ENCODE measurements at places on chromosomes 5 and 9.

DNA sequence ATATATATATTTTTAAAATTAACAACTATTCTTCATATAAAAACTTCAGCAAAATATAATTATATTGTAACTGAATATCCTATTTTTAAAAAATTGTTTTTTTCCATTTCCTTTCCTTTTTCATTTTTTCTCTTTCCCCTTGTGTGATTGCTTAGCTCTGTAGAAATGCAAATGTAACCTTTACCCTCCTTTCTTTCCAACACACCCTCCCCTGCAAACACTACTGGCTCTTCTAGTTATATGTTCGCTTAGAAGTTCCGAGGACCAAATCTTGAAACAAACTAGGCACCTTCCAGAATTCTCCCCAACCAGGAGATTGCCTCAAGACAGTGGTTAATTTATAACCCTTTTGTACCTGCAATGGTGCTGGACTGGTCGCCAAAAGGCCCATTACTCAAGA is 1980.0 kb upstream of the CDH6 start:
- DNase-seq, result no peak

- no peak for DNase-seq
These were observed 378.8 kb upstream of the TLE4 start for GRCh38 chr9:79193001-79193400.

DNA sequence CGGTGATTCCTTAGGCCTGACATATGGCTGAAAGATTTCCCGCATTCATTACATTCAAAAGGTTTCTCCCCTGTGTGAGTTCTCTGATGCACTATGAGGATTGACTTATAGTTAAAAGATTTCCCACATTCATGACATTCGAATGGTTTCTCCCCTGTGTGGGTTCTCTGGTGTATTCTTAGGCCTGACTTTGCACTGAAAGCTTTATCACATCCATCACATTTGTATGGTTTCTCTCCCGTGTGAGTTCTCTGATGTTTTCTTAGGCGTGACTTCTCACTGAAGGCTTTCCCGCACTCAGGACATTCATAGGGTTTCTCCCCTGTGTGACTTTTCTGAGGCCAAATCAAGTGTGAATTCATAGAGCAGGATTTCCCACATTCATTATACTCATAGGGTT is 35.8 kb downstream of the ZNF782 start:
- DNase-seq, result no peak

DNA sequence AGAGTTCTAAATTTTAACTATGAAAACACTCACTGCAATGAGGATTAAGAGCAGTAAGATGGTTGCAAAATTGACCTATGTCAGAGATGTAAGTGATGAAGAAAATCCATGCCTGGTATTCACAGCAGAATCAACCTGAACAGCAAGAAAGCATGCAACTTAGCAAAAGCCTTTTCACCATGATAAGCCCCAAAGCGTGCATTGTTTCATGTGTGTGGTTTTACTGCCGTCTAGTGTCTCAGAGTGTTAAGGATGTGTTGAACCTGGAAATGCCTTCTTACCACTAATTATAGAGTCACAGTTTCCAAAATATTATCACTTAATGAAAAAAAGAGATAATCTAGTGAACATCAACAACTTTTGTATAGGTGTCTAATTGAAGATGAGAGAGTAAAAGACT is 415.2 kb upstream of the TRPC7 start:
- no peak for DNase-seq

DNA sequence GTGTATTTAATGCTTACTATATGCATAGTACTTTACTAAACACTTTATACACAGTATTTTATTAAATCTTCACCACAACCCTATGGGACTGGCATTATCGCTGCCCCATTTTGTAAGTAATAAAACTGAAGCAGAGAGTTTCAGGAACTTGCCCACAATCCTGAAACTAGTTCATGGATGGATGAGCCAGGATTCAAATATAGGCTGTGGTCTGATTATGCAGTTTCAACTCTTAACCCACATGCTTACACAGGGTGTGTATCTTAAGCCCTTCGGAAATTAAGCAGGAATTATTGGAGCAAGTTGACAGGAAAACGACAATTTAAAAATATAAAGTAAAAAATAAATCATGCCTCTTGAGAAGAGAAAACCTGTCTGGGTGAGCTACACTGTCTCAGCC is 109.0 kb downstream of the ATP10B start:
- DNase-seq, result no peak

DNA sequence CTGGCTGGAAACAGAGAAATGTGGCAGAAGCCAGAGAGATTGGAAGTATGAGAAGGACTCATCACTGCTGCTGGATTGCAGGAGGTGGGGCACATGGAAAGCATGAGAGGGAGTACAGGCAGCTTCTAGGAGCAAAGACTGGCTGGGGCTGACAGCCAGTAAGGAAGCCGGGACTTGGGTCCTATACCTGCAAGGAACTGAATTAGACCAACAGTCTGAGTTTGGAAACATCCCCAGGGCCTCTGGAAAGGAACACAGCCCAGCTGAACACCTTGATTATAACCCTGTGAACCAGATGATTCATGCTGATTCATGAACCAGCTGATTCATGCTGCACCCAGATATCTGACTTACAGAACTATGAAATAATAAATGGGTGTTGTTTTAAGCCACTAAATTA is 93.4 kb downstream of the OSTF1 start:
- no peak for DNase-seq

DNA sequence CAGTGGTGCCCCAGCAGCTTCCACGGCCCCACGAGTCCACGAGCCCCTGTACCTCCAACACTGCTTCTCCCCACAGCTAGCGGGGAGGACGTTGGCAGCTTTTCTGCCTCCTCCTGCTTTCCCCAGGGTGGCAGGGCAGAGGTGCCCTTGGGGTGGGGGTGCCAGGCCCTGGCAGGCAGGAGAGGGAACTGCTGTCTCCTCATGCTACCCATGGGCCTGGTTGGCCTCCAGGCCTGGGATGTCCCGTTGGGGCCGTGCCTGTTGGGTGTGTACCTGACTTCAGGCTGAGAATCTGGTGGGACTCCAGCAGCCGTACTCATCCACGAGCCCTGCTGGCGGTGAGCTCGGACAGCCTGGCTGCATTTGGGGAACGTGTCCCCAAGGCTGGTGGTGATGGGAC is 27.3 kb downstream of the RXRA start:
- no peak for DNase-seq

GRCh38 chr5:34811706-34812105 is 27.3 kb upstream of the TTC23L start:
- no peak for DNase-seq

DNA sequence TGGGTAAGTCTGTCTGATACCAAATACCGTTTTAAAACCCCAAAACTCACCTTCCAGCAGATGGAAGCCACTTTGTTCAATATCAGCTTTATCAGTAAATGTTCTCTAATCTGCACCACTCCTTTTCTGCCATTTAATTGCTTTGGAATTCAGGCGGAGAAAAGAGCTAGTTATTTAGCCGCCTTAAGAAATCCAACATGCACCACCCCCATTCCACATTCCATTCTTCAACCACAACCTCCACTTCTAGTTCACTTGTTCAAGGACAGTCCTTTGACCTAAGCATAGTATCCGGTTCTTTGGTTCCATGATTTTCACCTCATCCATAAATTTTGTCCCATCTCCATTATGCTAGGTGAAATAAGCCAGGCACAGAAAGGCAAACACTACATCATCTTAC is 240.1 kb downstream of the DNAH5 start:
- DNase-seq, result no peak

GRCh38 chr5:158410976-158411375 is 552.0 kb upstream of the CLINT1 start:
- no peak for DNase-seq

DNA sequence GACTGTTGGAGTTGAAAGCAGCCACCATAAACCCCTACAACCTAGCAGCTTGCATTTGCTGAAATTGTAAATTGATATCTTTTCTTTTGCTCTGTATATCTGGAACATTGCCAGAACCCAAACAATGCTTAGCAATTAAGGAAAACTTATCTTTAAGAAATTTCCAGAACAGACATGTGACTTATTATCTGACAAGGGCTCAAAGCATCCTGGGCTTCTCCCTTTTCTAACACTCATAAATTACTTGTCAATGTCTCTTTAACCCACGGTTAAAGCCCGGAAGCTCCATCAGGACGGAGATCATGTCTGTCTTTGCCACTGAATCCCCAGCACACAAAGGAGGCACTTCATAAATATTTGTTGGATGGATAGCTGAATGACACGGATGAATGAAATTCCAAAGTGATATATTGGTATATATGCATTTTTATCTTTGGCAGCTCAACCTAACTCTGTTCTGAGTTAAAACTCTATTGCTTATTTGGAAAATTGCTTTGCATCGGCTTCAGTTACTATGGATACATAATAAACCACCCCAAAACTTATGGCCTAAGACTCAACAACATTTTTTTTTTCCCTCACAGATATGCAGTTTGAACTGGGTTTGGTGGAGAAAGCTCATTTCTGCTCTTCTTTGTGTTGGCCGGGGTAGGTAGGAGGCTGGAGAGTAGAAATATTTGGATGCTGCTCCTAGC is 103.1 kb upstream of the CLINT1 start:
- DNase-seq, result no peak

GRCh38 chr5:178130576-178131445 is at the start of gene RMND5B:
TSS of gene RMND5B (plus strand) at chr5:178131014. CDS start at chr5:178138120, 7,106 bp downstream.
- peak; percentile 74 for DNase-seq

- no peak for DNase-seq
These were observed 78.8 kb upstream of the TNFAIP8 start for GRCh38 chr5:119276978-119277377.

DNA sequence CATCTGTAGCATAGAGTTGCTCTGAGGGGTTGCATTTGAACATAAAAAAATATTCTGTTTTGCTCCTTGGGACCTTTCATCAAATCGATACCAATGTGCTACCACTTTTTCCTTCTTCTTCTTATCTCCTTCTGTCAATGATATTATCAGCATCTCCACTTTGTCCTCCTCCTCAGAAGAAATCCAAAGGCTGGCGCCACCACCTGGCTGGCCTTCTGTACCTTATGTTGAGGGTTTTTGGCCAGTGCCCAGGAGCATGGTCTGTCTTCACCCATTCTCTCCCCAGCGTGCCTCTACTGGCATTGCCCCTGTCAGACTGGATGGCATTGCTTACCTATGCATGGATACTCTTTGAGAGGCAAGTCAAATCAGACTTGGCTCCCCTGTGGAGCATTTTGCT is 167.2 kb downstream of the CFAP90 start:
- no peak for DNase-seq

GRCh38 chr9:134624621-134625181 is 16.9 kb upstream of the COL5A1 start:
- no peak for DNase-seq

DNA sequence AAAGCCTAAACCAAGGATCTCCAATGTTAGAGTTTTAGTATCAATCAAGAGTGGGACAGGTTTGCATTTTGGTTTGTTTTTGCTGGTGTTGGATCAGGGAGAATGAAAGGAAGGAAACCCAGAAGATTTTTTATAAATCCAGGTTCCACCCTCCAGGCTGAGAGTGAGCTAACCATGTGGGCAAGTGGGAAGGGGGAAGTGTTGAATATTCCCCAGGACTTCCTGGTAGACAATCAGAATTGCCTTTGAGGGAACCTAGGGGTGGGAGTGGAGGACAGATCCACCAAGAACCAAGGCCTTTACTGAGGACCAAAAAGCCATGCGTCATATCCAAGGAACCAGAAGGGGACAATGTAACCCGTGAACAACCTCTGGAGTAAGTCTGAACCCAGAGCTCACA is 33.5 kb upstream of the PIK3R1 start:
- DNase-seq, result no peak

- DNase-seq, result no peak
These were observed 487.7 kb downstream of the MAT2B start for GRCh38 chr5:163993126-163993525.

GRCh38 chr5:113017881-113018635 is 41.5 kb downstream of the DCP2 start:
- DNase-seq, result no peak

DNA sequence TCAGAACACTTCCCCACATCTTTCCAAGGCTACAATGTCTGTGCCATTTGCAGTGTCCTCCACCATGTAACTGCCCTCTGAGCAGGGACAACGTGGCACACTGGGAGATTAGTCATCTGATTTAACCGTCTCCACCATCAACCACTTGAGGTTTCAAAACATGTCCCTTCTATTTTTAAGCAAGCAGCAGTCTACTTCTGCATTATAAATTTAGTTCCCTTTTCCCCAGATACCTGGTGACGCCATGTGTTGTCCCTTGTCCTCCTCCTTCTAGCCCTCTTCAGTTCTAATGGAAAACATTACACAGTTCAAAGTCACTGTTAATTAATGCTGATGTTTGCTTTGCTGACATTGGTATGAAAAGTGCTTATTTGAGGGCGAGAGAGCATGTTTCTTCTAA is 52.8 kb downstream of the ATP10B start:
- no peak for DNase-seq
